Fibroblast of mammary gland (primary cell): ENCODE measurements at places on chromosomes 2 and 18.

GRCh38 chr2:172399765-172400164 lies 27.6 kb upstream of the ITGA6 start:
- DNase-seq: no peak

DNA sequence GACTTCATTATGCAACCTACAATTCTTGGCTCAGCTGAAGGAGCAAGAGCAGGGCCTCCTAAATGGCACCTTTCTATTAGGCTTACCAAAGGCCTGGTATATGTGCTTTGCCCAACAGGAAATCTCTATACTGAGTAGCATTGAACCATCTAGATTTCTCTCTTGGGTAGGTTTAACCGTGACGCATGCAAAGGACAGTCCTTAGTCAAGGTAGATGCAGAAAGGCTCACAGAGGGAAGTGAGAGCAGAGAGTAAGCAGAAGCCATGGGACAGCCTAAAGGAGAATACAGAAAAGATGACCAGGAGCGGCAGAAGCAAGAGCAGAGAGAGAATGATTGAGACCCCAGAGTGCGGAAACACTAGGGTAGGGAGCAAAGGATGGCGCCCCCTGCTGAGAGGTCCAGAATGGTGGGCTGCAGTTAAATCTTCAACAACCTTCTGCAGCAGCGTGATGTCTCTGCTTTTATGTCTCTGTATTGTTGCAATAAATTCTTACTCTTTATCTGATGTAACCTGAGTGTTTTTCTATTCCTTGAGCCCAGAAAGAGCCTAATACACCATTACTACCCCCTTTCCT lies 4.7 kb upstream of the OSBPL1A start:
- DNase-seq: no peak

DNA sequence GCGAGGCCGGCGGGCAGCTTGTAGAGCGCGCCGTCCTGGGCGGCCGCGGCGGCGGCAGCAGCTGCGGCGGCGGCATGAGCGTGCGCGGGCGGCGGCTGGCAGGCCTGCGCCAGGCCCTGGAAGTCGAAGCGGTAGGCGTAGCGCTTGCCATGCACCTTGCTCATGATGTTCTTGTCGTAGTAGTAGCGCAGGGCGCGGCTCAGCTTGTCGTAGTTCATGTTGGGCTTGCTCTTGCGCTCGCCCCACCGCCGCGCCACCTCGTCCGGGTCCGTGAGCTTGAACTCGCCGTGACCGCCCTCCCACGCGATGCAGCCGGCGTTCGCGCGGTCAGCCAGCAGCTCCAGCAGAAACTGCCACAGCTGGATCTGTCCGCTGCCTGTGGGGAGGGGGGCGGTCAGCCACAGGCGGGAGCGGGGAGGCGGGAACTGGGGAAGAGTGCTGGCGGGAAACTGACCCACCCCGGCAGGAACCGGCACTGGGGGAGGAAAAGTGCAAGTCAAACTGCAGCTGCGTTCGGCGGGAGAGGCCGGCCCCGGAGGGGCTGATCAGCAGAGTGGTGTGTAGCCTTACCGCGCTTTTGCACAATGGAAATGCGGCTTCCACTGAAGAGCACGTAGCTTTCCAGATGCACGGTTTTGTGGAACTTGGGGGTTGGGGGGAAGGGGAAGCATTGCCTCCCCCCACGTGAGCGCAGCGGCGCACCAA lies 3.0 kb downstream of the FEV start:
- DNase-seq: no peak

DNA sequence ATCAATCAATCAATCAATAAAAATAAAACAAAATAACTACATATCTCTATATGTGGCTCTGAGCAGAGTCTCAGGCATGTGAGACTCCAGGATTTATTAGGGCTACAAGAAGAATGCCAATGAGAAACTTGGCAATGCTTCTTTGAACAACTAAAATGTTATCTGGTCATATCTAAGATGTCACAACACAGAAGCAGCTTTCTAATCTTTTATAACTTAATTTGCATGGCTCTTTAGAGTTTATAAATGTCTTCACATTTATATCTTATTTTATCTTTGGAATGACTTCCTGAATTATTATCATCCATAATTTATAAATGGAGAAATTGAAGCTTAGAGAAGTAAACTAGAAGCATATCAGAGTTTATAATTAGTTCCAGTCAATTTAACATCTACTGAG lies 14.9 kb upstream of the MAP4K3 start:
- DNase-seq: no peak

DNA sequence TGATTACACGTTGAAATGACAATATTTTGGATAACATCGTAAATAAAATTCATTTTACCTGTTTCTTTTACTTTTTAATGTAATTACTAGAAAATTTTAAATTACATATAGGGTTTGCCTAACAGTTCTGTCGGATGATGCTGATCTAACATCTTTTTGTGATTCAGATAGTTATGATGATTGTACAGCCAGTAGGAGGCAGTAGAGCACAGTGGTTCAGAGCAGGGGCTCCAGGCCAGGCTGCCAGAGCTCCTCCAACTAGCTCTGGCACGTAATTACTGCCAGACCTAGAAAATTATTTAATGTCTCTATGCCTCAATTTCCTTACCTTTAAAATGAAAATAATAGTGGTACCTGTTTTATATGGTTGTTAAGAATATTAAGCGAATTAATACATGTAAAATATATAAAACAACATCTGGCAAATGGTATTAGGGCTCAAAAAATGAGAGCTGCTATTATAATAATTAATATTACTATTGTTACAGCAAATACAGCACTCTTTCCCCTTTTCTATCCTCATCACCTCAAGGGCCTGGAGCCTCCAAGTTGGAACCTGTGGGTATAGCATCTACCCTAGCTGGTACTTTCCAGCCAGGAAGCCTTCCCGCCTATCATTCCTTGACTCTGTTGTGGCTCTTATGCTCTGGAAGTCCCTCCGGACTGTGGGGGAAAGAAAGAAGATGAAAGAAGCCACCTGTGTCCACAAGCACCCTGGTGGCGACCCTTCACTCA lies 47.7 kb upstream of the PLA2R1 start:
- DNase-seq: peak; percentile 87

DNA sequence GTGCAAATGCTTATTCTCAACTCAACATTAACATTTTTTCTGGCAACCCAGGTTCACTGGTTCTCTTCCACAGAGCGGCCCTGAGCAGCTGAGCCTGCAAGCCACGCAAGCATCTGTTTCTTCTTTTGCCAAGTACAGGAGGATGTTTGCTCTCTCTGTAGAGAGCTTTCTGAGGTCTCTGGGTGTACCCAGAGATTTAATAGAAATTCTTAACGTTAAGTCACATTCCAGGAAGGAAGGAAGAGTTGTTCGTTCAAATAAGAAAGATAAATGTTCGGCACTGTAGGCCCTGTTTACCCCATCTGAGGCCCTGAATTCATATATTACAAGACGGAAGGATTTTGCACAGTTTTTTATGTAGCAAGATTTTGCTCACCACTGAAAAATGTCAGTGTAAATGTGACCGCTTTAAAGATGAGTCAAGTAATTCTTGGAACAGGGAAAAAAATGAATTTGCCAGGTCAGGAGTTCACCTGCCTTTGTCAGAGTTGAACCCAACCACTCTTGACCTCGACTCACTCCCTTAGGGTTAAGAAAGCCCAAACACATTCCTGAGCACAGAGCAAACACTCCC lies 30.1 kb downstream of the KCTD18 start:
- DNase-seq: peak; percentile 87

DNA sequence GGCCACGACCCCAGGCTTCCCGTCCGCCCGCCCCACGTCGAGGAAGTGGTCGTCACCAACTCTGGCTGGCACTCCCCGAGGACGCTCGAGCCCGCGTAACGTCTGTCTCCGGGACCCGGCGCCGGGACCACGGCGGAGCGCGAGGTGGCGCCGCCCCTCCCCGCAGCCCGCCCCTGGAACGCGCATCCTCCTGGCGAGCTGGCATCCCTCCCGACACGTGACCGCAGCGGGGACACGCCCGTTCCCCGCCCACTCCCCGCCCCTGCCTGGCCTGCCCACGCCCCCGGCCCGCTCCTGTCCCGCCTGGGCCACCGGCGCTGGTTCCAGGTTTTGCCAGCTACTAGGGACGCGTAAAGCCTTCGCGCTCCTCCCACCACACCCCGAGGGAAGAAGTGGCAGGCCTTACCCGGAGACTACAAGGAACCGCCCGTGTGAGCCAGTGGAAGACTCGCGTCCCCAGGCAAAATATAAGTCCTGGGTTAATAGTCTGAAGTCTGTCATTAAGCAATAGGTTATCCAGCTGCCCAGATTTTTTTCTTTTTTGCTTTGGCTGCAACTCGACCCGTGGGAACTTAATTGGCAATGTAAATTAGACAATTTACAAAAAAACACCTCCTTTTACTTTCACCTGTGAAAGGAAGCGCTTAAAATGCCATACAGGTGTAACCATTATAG lies at the start of gene OSBPL1A:
Gene OSBPL1A (minus strand): TSS at position 131 of the 675 bp plus-strand sequence. CDS start 20,291 bp downstream, outside the sequence.
- peak; percentile 83 for DNase-seq

GRCh38 chr2:46806526-46806925 lies 109.1 kb downstream of the MCFD2 start:
- DNase-seq: peak; percentile 76

DNA sequence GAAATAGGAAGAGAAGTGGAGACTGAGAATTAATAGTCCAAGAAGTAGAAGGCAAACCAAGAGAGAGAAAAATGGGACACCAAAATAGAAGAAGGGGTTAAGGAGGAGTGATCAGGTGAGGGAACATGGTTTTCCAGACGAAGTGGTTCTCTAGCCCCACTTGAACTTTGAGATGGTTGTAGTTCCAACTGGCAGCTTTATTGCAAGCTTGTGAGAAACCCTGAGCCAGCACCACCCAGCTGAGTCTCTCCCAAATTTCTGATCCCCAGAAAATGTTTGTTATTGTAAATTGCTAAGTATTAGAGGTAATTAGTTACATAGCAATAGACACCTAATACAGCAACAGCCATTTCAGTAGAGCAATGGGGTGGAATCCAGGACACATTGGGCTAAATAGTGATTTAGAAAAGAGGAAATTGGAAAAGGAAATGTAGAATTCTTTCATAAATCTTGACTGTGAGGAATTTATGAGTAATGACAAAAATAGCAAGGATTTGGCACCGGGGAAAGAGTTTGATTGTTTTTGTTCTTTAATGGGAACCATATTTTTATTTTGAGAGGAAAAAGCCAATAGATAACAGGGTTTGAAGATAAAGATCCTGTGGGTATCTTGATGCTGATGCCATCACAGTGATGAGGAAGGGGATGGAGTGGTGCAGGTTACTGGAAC lies 62.1 kb upstream of the XDH start:
- peak; percentile 63 for DNase-seq

GRCh38 chr2:32910883-32911598 lies 35.7 kb upstream of the LTBP1 start:
- no peak for DNase-seq

GRCh38 chr18:47748093-47748796 lies 182.2 kb downstream of the SMAD2 start:
- DNase-seq: no peak

DNA sequence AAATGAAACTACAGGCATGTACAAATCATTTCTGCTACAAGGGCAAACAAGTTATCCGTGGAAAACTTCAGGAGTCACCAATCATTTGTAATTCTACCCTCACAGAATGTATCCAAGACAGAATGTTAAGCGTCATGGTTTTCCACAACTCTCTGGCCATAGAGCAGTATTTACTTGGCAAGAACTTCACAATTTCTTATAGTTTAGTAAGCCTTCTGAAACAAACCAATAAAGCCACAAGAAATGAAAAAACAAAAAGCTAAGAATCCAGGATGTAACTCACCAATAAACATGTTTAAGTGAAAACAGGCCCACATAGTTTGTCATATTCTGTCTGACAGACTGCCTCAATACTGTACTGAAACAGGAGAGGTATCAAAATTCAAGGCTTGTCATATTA lies 70.3 kb downstream of the LNPK start:
- peak; percentile 95 for DNase-seq

GRCh38 chr2:197805715-197806633 lies 1.6 kb downstream of the PLCL1 start:
- DNase-seq: no peak

DNA sequence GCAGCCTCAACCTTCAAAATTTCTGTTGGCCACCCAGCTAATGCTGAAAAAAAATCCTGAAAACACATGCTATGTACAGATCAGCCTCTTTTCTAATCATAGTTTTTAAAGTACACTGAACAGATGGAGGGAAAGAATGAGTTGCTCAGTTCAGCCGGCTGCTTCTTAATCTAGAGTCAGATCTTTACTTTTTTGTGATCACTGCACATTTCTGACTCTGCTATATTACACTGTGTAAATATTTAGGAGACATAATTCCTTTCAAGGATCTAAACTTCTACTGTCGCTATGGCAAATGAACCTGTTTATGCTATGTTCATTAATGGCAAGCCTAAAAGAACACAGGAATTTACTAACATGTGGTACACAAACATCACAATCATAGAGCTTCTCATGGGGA lies 114.2 kb downstream of the SRBD1 start:
- no peak for DNase-seq

DNA sequence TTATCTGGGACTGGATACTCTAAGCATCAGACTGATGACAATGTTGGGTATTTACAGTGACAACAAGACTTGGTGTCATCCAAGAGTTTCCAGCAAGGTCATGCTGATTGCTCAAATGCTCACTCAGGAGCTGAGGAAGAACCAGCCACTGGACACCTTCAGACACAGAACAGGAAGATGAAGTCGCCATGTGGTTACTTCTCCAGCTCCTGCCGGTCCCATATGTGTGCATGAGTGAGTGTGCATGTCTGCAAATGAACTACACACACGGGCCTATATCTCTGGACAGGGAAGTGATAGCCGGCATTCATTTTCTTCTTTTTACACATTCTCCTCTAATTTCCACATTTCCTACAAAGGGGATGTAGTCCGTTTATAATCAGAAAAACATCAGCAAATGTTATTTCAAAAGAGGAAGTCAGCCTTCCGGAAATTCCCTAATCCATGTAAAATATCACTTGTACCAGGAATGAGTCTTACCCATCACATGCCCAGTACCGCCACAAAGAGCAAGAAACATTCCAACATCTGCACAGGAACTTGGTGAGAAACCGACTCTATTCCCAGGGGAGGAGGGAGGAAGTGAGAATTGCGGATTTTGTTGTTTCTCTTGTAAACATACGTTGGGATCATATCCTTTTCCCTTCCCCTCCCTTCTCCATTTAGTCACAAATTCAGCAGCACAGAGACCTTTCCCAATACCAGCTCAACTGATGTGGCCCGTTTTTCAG lies 10.8 kb downstream of the RFX8 start:
- peak; percentile 98 for DNase-seq

DNA sequence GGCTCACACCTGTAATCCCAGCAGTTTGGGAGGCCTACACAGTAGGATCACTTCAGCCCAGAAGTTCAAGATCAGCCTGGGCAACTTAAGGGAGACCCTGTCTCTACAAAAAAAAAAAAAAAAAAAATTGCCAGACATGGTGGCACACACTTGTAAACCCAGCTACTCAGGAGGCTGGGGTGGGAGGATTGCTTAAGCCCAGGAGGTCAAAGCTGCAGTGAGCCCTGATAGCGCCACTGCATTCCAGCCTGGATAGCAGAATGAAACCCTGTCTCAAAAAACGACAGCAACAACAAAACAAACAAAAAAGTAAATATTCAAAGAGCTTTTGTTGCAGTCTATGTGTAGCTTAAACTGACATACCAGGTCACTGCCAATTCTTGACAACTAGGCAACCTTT lies 63.1 kb upstream of the TANK start:
- no peak for DNase-seq

DNA sequence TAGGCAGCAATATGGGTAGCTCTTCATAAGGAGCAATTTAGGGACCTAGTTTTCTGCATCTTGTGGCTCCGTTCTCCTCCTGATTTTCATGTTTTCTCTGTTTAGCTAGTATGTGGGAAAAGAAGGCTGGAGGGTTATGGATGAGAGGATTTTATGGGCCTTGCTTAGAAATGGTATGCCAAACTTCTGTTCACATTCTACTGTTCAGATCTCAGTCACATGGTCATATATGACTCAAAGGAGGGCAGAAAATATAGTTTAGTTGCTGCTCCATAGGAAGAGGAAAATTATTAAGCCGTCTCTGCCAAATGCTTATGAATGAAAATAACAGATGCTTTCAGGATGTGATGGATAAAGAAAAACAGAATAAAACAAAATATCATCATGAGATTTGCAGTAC lies 361.8 kb upstream of the CWC22 start:
- DNase-seq: no peak
